Suppressor macrophage treated with lipopolysaccharide for 4 hours (primary cell): ENCODE measurements at places on chromosomes 1 and 21.

GRCh38 chr1:11374748-11375110 is 101.7 kb downstream of the UBIAD1 start:
- no peak for DNase-seq

- no peak for DNase-seq
These were observed 5.8 kb downstream of the CSRP1 start for GRCh38 chr1:201501144-201501543.

- DNase-seq = no peak
These were observed 142.5 kb downstream of the SYT2 start for GRCh38 chr1:202567738-202568137.

- no peak for DNase-seq
These were observed 512.1 kb downstream of the LMO4 start for GRCh38 chr1:87840767-87841166.

DNA sequence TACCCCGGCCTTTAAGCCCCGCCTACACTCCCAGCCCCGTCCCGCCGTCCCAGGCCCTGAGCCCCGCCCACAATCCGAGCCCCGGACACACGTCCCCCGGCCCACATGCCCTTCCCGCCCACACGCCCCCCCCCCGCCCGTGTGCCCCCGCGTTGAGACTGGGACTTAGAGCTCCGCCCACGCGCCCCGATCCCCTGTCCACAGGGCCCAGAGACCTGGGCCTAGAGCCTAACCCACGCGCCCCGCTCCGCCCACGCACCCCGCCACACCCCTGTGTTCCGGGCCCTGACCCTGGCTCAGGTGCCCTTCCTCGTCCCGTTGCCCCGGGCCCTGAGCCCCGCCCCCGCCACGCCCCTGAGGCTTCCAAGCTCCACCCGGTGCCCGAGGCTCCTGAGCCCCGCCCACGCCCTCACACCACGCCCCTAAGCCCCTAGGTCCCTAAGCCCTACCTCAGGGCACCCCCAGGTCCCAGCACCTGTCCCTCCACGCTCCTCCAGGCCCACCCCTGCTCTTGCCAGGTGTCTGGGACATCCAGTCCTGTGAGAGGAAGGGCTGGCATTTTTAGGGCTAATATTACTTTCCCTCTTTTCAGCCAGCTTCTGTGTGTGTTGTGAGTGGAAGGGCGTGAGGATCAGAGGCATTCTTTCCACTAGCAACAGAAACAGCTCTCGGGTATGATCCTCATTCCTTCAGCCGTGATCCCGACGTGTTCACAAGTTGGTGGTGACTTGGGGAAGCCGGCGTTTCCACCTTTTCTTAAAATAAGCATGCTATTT is 552 bp upstream of the GPR157 start:
- DNase-seq = peak; percentile 71

- DNase-seq = no peak
These were observed at the start of gene TRIM46 for GRCh38 chr1:155173478-155174323. Gene TRIM46, plus strand, starts transcription at chr1:155173849. Its CDS starts 118 bp downstream, at chr1:155173967.

DNA sequence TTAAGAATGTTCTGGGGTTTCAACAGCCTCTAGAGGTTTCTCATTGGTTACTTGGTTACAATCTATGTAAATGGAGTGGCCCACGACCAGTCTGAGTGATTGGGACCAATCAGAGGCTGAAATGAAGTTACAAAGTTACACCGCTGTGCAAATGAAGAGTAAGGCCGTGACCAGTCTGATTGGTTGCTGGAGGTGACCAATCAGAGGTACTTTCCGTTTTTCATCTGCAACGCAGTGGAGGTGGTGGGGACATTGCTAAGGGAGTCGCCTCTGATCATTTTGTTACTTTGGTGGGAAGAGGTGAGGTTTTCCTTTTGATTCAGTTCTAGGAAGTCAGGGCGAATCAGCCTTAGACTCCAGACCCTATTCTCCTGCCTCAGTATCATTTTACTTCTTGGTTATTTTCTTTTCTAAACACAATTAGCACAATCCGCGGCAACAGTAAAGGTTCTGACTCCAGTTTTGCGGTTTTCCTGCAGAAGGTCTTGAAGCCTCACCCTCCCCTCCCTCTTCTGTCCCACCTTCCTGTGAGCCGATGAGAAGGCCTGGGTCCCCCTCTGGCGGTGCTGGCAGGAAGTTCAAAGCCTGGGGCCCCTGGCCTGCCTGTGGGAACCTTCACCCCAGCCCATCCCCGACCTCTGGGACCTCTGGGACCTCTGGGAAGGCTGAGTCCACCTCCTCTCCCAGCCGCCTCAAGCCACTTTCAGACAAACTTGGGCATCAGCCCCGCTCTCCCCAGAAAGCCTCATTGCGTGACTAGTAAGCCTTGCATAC is 38.7 kb upstream of the TTC34 start:
- no peak for DNase-seq

- DNase-seq = no peak
These were observed 115.8 kb downstream of the DUSP10 start for GRCh38 chr1:221626041-221626440.

- DNase-seq = no peak
These were observed 91.9 kb downstream of the PRRX1 start for GRCh38 chr1:170755795-170756194.

DNA sequence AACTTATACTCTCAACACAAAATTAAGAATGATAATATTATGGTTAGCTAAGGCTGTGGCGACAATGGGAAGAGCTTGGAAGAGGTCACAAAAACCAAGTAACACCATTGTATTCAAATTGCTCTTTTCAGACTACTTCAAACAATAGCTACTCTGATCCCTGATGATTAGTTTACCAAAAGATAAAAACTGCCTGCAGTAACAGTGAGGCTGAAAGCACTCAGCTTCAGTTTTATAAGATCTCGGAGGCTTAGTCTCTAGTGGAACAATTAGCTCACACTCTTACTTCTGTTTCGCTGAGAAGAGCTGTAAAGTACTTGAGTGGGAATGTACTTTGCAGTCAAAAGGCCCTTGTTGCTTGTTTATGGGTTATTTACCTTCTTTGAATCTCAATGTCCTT is 278.5 kb downstream of the LRRC7 start:
- no peak for DNase-seq

DNA sequence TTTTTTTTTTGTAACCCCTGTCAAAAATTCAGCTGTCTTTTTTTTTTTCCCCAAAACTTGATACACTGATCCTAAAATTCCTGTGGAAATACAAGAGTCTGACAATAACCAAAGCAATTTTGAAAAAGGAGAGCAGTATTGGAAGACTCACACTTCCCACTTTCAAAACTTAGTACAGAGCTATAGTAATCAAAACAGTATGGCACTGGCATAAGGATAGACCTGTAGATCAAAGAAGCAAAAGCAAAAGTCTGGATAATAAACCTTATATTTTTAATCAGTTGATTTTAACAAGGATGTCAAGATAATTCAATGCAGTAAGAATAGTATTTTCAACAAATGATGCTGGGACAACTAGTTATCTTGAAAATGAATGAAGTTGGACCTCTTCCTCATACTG is 17.3 kb downstream of the FBXO28 start:
- no peak for DNase-seq

- DNase-seq = peak; percentile 39
These were observed 728 bp downstream of the OTUD7B start for GRCh38 chr1:150009604-150010392.

GRCh38 chr1:232968965-232969364 is 18.6 kb downstream of the NTPCR start:
- peak; percentile 25 for DNase-seq

DNA sequence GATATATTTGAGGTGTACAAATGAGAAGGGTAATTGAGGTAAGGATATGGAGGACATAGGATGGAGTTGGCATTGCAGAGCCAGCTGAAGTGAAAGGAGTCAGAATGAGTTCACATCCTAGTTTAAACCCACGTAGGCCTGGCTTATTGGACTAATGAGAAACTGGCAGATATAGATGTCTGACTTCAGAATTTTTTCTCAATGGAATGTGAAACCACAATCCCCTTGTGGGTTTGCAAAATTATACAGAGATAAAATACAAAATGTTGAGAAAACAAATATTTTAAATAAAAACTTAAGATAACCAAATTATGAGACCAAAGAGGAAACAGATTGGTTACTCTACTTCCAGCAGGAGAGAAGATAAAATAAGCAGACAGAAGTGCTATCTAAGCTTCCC is 277.4 kb upstream of the LRRC7 start:
- no peak for DNase-seq

DNA sequence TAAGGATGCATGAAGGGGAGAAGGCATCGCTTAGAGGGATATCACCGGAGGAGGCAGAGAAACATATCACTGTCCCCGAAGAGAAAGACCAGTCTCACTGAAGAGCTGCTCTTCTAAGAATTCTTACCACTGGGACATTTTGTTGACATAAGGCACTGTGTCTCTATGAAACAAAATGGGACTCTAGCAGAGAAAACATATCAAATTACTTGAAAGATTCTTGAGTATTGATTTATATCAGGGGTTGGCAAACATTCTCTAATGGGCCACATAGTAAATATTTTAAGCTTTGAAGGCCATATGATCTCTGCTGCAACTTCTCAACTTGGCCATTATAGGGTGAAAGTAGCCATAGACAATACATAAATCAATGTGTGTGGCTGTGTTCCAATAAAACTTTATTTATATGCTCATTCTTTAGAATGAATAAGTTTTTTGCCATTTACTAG is 41.0 kb upstream of the GREM2 start:
- no peak for DNase-seq
